ENCODE measurements at places on chromosomes 6 and 20. TPM values are rescaled to one million over a fixed set of nuclear protein-coding genes. Genes with fewer than 3 reads are reported as not detected.

Gene OPRL1
- total RNA-seq, result 0.67 TPM

Gene LAMA2
- 1.2 TPM for total RNA-seq

Gene KCNG1
- 1.4 TPM for total RNA-seq

Gene NFKBIL1
- 17.6 TPM for total RNA-seq

Data from melanocyte of skin (primary cell).